ENCODE measurements at places on chromosomes 5 and 9.

GRCh38 chr9:17622141-17622540 lies 43.3 kb downstream of the SH3GL2 start:
- DNase-seq: no peak

GRCh38 chr5:135185481-135186065 lies 151.5 kb upstream of the PITX1 start:
- no peak for DNase-seq

DNA sequence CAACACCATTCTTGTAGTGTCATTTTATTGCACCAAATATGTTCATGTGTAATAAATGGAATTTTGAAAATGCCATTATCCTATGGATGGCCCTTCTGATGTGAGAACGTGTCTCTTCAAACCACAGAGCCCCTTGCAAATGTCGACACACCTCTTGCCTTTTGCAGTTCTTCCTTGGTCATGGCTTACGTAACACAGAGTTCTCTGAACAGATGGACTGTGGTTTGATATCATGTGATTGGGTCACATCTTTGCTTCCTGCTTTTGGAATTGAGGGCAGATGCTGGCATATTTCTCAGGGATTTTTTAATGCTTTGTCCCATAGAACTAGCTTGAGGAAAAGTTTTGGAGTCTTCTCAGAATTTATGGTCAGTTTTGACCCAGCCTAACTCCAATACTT lies 4.6 kb downstream of the TGFBR1 start:
- DNase-seq: no peak

DNA sequence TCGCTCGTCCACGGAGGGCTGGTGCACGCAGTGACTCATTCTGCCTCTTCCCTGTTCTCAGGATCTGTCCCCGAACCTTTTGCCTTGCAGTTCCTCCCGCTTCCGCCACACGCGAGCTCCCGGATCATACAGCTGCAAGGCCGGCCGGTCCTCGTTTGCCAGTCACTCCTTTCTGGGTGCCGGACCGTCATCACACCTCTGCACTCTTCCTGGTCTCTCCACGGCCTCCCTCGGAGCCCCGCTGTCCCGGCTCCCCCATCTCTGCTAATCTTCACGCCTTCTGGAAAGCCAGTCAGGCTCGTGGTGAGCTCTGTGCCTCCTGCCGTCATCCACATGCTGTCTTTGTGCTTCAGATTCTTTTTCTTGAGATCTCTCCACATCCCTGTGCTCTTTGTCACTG lies 91.8 kb downstream of the STX17 start:
- no peak for DNase-seq

- DNase-seq: no peak
Measured at GRCh38 chr9:6733257-6733656, 24.5 kb upstream of the KDM4C start.

GRCh38 chr5:36422952-36423351 lies 121.2 kb upstream of the RANBP3L start:
- no peak for DNase-seq

DNA sequence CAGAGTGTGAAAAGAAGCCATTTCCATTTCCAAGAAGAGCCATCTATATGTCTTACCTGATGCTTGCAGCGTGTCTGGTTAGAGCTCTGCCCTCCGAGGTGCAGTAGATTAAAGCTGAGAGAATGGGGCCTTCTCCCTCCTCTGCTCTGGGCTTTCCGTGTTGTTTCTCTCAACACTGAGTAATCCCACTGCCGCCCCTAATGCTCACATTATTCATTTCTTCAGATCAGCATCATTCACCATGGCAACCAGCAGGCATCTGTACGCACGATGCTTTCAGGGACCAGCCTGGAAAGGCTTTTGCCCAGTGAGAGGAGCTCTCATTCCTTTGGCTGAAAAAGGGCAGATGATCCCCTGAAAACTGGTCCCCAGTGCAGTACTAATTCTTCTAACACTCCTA lies 79.6 kb downstream of the CYFIP2 start:
- no peak for DNase-seq

DNA sequence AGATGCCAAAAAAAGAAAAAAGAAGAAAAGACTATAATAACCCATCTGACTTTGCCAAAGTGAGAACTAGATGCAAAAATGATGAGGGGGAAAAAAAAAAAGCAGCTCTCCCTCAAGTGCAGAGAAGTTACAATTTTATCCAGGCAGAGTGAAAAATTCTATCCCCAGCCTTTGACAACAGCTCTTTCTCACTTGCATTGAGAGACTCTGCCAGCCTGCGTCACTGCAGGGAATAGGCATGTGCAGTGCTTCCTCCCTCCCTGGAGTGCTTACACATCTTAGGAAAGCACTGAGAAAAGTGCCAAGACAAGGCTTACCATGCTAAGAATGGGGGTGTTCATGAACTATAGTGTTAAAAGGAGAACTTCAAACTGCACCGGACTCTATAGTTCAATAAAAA lies 418.6 kb upstream of the TYRP1 start:
- DNase-seq: no peak

Measured in central memory CD4-positive, alpha-beta T cell (primary cell).